ENCODE measurements at places on chromosomes 3 and 15. TPM values are rescaled to one million over a fixed set of nuclear protein-coding genes. Genes with fewer than 3 reads are reported as not detected.

- no peak for DNase-seq
- no peaks in the 10 kb centered on the region for H3K27me3 ChIP-seq
- H3K27ac ChIP-seq: peak overlapping the region; percentile 93
- peaks cover 21% of the 10 kb centered on the region for H3K4me1 ChIP-seq
- peak overlapping the region; percentile 96 for H3K4me3 ChIP-seq
These were observed 2.2 kb downstream of the BTBD1 start for GRCh38 chr15:83064859-83065258.

DNA sequence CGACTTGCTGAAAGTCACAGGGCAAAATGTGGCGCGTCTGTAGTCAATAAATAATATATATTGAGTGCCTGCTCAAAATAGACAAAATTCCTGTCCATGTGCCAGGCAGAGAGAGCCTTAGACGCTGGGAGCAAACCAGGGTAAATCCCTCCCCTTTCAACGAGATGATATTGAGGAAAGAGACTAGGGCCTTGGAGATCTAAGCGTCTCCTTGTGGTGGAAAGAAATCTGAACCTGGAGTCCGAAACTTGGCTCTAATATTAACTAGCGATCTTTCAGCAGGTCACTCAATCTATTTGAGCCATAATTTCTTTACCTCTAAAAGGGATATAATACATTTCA is 348 bp upstream of the DPP8 start:
- H3K36me3 ChIP-seq: no peaks in the 10 kb centered on the region
- no peaks in the 10 kb centered on the region for H3K27me3 ChIP-seq
- H3K4me3 ChIP-seq: peak overlapping the region; percentile 88
- peak overlapping the region; percentile 90 for H3K27ac ChIP-seq
- peaks cover 3% of the 10 kb centered on the region for H3K4me1 ChIP-seq

GRCh38 chr15:43118829-43119228 is 13.0 kb upstream of the UBR1 start:
- no peaks in the 10 kb centered on the region for H3K27me3 ChIP-seq
- no peak for DNase-seq
- peaks cover 7% of the 10 kb centered on the region for H3K4me1 ChIP-seq
- H3K27ac ChIP-seq: no peak overlapping the region
- no peaks in the 10 kb centered on the region for H3K36me3 ChIP-seq

DNA sequence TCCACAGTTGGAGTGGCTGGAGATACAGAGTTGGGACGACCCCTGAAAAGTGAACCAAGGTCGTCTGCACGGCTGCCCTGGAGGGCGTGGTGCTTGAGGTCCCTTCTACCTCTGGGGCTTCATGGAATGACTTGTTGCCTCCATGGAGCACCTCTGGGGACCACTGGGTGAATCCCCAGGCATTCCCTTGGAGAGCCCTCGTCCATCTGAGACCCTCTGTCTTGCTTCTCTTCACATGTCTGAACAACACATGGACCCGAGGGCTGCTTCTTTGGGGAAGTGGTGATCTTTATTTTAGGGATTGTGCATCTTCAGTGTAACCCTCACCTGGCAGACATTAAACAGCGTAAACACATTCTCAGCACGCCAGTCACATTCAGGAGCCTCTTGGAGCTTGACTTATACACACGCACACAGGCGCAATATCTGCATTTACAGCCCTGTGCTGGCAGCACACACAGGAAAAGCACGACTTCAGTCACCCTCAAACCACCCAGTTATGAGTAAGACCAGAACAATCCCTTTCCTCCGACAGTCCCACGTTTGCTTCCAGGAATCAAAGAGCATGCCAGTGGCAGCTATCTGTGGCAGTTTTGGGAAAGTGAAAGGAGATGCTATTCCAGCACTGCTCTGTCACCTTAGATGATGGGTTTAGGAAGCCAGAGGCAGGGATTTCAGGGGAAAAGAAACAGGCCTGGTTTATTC is 12.6 kb downstream of the FAM107A start:
- H3K4me1 ChIP-seq: 0 out of 2 replicates have a peak, but pooled peaks cover 3% of the 10 kb centered on the region
- no peaks in the 10 kb centered on the region for H3K27me3 ChIP-seq
- H3K4me3 ChIP-seq: no peak overlapping the region

GRCh38 chr3:165507060-165507459 is 310.9 kb upstream of the SLITRK3 start:
- no peaks in the 10 kb centered on the region for H3K27me3 ChIP-seq

DNA sequence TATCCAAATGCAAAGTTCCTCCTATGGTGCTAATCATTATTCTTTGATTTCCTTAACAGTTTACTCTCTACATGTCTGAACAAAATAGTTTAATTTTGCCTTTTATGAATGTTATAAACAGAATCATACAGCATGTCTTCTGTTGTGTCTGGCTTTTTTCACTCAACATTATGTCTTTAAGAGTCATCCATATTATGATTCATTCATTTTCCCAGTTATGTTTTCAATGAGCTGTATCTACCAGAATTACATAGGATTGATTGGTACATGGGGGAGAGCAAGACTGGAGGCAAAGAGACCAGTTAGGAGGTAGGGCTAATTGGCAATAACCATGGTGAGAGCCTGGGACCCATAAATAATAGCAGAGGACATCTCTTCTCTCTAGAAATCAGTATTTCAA is 16.6 kb upstream of the RAP2B start:
- H3K36me3 ChIP-seq: no peaks in the 10 kb centered on the region
- no peak for DNase-seq
- H3K27me3 ChIP-seq: no peaks in the 10 kb centered on the region
- H3K4me1 ChIP-seq: peaks cover 5% of the 10 kb centered on the region
- H3K27ac ChIP-seq: no peak overlapping the region
- H3K4me3 ChIP-seq: no peak overlapping the region

DNA sequence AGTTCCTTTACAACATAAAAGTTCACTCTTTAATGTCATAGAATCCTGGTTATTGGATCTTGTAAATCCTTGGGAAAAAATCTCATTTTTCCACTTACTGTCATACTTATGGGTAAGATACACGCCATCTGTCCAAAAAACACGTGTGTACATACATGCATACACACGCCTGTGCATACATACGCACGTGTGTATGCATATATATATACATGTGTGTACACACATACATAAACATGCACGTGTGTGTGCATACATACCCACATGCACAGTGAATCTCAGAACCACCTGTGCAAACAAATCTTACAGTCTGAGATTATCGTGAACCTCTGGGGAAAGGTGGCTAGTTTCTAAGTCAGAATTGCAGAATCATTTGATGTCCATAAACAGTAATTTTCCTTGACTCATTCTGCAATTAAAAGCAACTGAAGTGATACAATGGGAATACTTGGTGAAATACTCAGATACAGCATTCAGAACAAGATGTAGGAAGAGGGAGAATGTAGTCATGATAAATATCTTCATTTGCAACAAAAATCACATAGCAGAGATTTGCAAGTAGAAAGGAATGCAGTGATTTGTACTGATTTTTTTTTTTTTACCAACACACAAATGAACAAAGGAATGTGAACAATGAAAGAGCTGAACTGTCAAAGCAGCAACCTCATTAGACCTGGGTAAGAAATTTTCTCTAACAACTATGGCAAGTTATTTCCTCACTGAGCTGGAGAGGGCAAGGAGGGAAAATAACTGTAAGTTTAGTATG is 160.6 kb upstream of the POU1F1 start:
- no peaks in the 10 kb centered on the region for H3K27me3 ChIP-seq
- H3K4me3 ChIP-seq: no peak overlapping the region
- DNase-seq: no peak
- no peaks in the 10 kb centered on the region for H3K4me1 ChIP-seq
- H3K27ac ChIP-seq: no peak overlapping the region

DNA sequence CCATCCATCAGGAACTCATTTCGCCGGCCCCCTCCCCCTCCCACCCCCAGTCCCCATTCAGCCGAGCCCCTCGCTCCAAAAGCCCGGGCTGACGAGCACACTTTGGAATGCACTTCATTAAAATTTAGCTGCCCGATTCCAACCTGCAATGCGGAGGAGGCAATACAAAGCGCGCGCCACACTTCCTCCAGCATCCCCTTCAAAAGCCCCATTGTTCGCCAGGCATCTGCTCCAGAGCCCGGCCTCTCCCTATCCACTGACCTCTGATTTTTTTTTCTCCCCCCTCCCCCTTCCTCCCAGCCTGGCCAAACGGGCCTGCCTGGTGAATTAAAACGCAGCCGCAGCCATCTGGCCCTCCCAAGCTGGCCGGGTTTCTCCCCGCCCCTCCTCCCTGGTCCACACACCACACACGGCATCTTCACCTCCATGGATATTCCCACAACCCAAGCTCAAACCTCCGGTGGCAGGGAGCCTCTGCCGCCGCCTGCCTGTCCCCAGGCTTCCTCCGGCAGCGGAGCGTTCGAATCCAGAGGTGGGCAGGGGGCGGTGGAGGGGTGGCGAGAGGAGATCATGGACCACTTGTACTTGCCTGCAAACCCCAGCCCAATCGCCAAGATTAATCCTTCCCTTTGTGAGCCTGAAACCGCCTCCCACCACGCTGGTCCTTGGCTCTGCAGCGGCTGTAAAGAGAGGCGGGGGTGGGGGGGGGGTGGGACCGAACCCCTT is 441.3 kb downstream of the MAGI1 start:
- no peak overlapping the region for H3K27ac ChIP-seq
- H3K4me3 ChIP-seq: no peak overlapping the region
- H3K27me3 ChIP-seq: no peaks in the 10 kb centered on the region
- no peak for DNase-seq

GRCh38 chr3:195849322-195850074 is 37.8 kb upstream of the MUC4 start:
- no peak overlapping the region for H3K27ac ChIP-seq
- H3K27me3 ChIP-seq: no peaks in the 10 kb centered on the region
- no peak overlapping the region for H3K4me3 ChIP-seq
- no peaks in the 10 kb centered on the region for H3K36me3 ChIP-seq
- H3K4me1 ChIP-seq: peaks cover 3% of the 10 kb centered on the region

- H3K4me1 ChIP-seq: no peaks in the 10 kb centered on the region
- H3K27ac ChIP-seq: no peak overlapping the region
- no peak for DNase-seq
- H3K4me3 ChIP-seq: no peak overlapping the region
- H3K27me3 ChIP-seq: no peaks in the 10 kb centered on the region
- H3K36me3 ChIP-seq: no peaks in the 10 kb centered on the region
These were observed 6.1 kb upstream of the GPR62 start for GRCh38 chr3:51949121-51949520.

DNA sequence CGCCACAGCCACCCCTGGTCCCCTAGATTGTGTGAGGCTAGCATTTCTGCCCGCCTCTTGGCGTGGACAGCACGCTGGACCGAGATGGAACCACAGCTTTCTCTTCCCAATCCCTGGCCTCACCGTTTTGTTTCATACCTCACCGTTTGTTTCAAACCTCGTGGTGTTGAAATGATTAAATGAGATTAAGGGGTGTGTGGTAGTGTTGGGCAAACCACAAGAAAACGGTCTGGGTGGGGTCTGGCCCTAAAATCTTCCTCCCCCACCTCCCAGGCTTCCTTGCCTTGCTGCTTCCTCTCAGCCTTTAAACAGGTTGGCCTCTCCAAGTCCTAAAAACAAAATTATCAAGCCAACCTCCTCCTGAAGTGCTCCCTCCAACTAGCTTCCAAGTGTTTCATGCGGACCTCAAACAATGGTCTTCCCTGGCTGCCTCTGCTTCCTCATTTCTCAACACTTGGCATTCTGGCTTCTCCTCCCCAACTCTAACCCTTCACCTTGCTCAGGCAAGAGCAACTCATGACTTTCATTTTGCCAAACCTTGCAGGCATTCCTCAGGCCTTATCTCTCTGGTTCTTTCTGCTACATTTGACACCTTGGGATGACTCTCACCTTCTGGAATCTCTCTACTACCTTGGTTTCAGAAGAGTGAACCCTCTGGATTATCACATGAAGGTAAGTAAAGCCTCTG is 1.4 kb upstream of the ATP13A3 start:
- DNase-seq: no peak
- H3K36me3 ChIP-seq: no peaks in the 10 kb centered on the region
- no peaks in the 10 kb centered on the region for H3K27me3 ChIP-seq
- H3K4me3 ChIP-seq: peak overlapping the region; percentile 79
- H3K4me1 ChIP-seq: peaks cover 26% of the 10 kb centered on the region

DNA sequence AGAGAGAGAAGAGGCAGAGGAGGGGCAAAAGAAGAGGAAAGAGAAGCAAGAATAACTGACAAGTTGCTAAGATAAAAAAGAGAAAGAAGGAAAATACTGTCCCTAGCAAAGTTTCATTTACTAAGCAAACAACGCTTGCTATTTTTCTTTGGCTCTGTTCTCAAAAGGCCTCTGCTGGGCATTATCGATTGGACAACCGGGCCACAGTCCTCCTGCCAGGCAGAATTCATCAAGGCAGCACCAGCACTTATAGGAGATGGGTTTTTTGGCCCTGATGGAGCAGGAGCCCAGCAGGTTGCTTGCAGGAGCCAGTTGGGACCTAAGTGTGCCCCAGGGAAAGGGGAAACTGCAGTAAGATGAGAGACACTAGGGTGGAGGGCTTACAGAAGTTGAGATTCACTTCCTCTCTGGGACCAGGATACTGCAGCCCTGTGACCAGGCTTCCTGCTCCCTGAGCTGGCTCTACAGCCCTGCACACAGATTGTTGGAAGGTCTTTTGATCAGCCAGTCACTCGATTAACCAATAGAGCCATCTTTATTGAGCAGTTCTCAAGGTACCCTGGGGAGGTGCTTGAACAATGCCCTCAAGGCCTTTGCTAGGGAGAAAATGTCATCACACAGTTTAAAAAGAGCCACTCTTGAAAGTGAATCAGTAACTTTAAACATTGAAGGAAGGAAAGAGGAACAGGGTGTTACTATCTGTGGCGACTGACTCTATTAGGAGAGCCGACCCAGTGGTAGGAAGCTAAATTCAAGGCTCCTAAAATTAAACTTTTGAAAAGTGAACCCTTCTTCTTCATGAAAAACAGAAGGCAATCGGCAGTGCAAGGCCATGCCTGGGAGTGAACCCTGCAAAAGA is 28.8 kb upstream of the GLCE start:
- H3K4me3 ChIP-seq: no peak overlapping the region
- no peaks in the 10 kb centered on the region for H3K4me1 ChIP-seq
- peaks cover 4% of the 10 kb centered on the region for H3K27me3 ChIP-seq
- H3K27ac ChIP-seq: no peak overlapping the region

- H3K27me3 ChIP-seq: no peaks in the 10 kb centered on the region
- H3K36me3 ChIP-seq: 0 out of 2 replicates have a peak, but pooled peaks cover 4% of the 10 kb centered on the region
- H3K27ac ChIP-seq: peak overlapping the region; percentile 80
- peaks cover 75% of the 10 kb centered on the region for H3K4me1 ChIP-seq
These were observed 211.0 kb downstream of the TNIK start for GRCh38 chr3:171249245-171249644.

The C15orf62 gene
- 0.24 TPM for total RNA-seq

The AGBL1 gene
- total RNA-seq: not detected

The PLCH1 gene
- total RNA-seq: 0.05 TPM

The CPN2 gene
- not detected for total RNA-seq

The TRANK1 gene
- 3.7 TPM for total RNA-seq

The GRAMD2A gene
- total RNA-seq: not detected

The ZNF621 gene
- 16.4 TPM for total RNA-seq

The SEC22C gene
- 35.8 TPM for total RNA-seq

The MAP1A gene
- total RNA-seq: 0.16 TPM

All from GM12878 (cell line).